Activated T-cell treated with anti-CD3 and anti-CD28 coated beads, Interleukin-2, amount 50 U/mL, for 24 hours (primary cell): ENCODE measurements at places on chromosomes 5 and 9.
A peak's percentile ranks its signal among the peaks of the same experiment; 100 is the strongest.

GRCh38 chr9:85290019-85290418 lies 451.7 kb downstream of the AGTPBP1 start:
- DNase-seq, result peak; percentile 39

DNA sequence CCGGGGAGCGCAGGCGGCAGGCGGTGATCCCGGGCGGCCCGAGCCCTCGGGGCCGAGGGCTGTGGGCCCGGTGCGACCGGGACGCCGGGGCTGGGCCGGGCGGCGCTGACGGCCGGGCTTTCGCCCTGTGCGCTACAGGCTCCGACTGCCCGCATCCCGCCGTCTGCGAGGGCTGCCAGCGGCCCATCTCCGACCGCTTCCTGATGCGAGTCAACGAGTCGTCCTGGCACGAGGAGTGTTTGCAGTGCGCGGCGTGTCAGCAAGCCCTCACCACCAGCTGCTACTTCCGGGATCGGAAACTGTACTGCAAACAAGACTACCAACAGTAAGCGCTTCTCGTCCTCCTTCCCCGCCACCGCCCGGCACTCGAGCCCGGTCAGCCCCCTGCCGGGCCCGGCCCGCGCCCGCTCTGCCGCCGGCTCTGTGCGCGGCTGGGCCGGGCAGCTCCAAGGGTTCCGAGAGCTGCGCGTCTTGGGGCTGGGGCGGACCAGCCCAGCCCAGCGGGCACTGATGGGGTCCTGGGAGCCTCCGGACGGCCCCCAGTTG lies 1.6 kb downstream of the LMX1B start:
- DNase-seq, result no peak

- no peak for DNase-seq
Observed at GRCh38 chr9:18490641-18491370, 16.9 kb downstream of the ADAMTSL1 start.

- no peak for DNase-seq
Observed at GRCh38 chr5:5473226-5473625, 50.7 kb downstream of the ICE1 start.

DNA sequence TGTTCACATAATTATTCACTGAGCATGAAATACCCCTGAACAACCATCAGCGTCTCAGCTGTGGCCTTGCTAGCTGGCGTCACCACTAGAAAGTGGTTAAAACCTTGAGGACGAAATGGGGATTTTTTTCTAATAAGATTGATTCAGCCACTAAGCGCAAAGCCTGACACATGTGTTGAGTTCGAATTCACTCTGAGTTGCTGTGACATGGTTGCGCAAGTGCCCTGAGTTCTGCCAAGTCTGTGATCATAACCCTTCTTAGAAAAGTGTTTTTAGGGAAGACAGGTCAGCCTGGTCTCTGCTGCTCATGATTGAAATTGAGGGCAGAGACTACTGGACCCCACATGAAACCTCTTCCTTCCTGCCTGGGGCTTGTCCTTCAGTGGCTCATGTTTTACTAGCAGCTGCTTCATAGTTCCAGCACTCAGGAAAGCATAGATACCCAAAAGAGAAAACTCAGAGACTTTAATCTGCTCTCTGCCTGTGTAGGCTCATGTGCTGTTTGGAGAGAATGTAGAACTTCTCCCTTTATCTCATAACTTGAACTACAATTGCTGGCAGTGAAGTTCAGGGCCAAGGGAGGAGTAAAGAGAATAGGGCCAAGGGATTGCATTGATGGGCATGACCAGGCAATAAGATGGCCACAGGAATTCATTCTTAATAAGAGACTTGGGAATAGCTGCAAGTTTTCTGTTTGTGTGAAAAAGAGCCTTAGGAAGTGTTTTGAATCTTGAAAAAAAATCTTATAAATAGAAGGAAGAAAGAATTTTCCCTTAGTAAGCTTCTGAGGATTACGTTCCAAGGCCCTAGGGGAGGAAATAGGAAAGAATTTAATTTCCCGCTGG lies 66.8 kb upstream of the CXCL14 start:
- no peak for DNase-seq
